Lung (tissue), 17 donors: ENCODE measurements at places on chromosomes 3 and 15. TPM values are rescaled to one million over a fixed set of nuclear protein-coding genes. Genes with fewer than 3 reads are reported as not detected.
A peak's percentile ranks its signal among the peaks of the same experiment; 100 is the strongest.

- DNase-seq: no peak
These were observed 86.9 kb upstream of the COL8A1 start for GRCh38 chr3:99551520-99551919.

TMC3 gene
- total RNA-seq: not detected

DNA sequence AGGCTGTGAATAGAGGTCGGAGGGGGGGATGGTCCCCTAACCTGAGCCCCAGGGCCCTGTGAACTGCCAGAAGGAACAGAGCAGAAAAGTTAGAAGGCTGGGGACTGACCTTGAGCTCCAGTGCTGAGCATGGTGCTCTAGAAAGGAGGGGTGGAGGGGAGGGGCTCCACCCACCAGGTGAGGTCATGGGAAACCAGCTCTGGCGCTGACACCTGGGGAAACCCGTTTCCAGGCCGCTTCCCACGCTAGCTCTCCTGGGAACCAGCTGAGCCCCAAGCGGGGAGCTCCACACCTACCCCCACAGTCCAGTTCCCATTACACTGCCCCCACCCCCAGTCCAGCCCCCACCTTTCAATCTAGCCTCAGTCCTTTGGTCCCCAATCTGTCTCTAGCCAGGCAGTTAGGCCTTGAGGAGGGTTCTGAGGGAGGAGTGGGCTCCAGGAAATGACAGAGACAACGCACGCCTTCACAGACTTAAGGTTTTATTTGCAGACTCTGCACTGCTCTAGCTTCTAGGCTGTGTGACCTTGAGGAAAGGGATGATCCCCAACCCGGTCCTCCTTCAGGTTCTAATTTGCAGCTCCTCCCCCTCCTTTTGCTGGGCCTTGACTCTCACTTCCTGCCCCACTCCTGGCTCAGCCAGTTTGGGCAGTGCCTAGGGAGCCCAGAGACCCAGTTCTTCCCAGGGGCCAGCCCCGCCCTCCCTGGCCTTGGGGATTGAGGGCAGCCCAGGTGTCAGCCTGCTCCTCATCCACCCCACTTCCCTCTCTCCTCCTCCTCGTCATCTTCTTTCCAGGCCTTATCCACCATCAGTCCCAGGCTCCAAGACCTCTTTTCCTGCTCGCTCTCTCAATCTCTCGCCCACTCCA, 2.1 kb downstream of the RHOV start:
- DNase-seq: peak; percentile 76

- no peak for DNase-seq
These were observed 883 bp downstream of the MAGEF1 start for GRCh38 chr3:184710870-184711492.

GOLGA6L2 gene
- total RNA-seq: not detected

MLF1 gene
- 35.3 TPM for total RNA-seq
